Hematopoietic multipotent progenitor cell treated with erythropoietin and hydrocortisone succinate and interleukin-3 and kit ligand, for 8 days (in vitro differentiated cells): ENCODE measurements at places on chromosomes 6 and 20.

DNA sequence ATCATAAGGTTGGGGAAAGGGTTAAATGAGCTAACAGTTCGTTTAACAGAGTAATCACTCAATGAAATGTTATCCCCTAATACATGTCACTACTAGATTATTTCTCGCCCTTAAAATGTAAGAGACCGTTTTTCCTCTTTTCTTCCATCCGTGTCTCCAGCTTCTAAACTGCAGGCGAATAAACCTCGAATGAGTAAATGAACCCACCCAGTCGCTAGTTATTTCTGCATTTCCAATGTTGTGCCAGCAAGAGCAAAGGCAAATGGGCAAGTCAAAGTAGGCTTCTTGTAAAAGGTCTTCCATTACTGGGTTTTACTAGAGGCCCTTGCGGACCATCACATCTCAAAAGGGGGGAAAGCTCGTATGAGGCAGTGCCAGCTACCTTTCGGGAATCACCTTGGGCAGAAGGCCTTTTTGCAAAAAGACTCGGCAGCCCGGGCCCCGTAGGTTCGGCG is 400 bp upstream of the SMAP1 start:
- DNase-seq, result no peak

DNA sequence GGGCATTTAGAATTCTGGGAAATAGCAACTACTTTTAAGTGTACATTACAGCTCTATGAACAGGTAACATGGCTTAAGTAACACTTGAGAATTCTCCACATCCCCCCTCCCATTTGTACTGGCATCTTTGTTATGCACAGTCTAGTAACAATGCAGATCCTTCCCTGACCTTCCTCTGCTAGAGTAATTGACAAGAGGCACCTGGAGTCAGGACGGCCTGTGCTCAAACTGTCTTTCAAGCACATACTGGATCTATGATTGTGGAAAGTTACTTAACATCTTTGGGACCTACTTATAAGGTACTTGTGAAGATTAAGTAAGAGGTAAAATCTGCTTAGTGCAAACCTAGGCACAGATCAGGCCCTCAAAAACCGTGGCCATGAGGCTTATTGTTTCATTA is 21.9 kb upstream of the GSTA3 start:
- no peak for DNase-seq

DNA sequence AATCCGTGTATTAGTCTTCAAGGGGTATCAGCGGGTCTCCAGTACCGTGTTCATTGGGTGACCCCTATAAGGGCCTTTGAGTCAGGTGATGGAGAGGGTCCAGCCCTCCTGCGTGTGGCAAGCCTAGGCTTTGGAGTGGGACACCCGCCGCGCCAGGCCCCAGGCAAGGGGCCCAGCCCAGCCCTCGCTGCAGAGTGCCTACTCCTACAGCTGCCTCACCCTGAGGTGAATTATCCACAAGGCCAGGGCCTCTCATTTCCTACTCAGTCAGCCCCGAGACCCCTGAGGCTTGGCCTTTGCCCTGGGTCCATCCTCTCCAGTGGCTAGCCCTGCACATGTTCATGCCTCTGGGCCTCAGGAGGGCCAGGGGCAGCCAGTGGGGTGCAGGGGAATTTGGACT is 45.1 kb downstream of the TMEM242 start:
- no peak for DNase-seq

DNA sequence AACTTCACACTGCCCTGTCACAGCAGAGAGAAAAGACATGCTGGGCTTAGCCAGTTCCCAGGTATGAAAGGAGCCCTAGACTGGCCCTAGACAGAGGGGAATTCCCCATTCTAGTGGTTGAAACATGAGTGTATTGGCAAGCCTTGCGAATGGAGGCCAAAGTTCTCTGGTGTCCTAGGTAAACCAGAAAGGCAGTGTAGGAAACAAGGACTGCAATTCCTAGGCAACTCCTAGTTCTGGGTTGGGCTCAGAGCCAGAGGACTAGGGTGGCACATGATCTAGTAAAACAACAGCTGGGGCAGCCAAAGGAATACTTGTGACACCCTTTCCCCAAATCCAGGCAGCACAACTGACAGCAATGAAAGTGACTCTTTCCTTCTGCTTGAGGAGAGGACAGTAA is 265.0 kb upstream of the EPHA7 start:
- DNase-seq, result no peak

DNA sequence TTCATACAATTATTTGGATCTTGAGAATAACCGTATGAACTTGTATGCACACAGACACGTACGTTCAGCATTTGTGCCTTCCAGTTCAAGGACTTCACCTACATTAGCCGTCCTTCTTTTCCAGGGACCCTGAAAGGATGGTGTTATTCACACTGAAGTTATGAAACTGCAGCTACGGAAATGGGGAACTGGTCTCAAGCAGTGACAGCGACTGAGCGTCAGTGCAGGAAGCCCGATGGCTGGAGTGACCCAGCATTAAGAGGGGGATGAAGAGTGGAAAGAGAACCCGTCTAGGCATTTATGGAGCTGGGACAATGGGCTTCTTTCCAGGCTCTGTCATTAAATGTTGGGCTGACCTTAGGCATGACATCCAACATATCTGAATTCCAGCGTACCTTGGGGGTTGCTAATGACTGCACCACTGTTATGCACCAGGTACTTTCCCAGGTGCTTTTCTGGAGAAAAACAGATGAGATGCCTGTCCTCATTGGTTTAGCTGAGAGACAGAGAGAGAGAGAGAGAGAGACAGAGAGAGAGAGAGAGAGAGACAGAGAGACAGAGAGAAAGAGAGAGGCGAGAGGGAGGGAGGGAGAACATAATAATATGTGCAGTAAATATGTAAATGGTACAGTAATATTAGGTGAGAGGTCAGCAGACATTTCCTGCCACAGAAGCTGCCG is 204.7 kb upstream of the EXOC2 start:
- no peak for DNase-seq

GRCh38 chr20:22722811-22723210 is 138.4 kb upstream of the FOXA2 start:
- DNase-seq, result no peak
